ENCODE measurements at places on chromosomes 3 and 15.

GRCh38 chr3:169879845-169880575 lies 10.3 kb upstream of the LRRC31 start:
- no peak for DNase-seq

DNA sequence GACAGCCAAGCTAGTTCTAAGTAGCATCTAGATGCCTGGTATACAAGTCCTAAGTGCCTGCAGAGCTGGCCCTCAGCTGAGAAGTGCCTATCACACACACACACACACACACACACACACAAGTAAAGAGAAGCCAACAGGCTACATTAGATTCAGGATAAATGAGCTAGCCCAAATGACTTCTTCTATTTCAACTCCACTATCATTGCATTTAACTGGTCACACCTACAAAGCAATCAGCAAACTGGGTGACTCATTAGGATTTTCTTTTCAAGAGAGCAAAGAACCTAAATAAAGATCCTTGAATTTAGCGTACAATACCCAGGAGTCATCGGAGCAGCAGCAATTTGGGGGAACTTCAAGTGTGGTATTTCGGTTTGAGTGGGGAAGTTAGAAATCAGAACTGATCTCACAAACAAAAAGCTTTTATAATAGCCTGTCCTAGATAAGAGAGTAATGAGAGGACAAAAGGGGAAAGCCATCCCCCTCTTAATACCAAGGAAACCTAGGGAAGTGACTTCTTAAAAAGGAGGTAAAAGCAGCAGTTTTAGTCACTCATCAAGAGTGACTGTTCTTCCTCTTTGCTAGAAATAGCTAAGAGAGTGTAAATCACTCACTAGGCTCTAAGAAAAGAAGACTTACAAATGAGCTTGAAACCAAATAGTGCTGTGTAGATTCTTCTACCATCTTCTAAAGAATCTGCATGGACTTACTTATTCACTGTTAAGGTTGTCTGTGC lies 112.7 kb downstream of the TNIK start:
- no peak for DNase-seq

- DNase-seq = no peak
These were observed 116.5 kb downstream of the CMSS1 start for GRCh38 chr3:99933971-99934750.

DNA sequence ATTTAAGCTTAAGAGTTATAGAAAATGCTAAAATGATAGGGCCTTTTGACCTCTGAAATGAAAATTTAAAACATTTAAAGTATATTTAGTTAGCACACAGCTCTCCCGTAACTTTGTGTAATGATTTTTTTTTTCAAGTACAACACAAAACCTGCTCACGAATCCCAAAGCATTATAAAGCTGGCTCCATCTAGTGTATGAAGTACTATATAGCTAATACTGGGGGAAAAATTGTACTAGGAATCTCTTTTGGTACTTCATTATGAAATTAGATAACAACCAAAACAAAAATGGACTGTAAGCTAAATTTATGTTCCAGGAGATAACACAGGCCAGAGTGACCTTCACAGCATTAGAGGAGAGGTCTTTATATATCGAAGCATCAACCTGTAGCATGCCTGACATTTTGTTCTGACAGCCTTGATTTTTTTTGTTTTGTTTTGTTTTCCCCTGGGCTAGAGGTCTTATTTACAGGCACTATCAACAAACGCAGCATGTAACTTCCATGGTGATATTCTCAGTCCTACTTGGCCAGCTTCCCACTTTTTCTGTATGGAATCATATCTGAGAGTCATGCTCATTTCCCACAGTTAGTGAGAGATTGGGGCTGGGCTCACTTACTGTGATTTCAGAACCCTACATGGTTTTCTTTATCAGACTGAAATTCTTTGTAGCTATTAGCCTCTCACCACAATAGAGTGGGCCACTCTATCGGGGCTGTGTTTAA lies 116.3 kb downstream of the MITF start:
- no peak for DNase-seq

DNA sequence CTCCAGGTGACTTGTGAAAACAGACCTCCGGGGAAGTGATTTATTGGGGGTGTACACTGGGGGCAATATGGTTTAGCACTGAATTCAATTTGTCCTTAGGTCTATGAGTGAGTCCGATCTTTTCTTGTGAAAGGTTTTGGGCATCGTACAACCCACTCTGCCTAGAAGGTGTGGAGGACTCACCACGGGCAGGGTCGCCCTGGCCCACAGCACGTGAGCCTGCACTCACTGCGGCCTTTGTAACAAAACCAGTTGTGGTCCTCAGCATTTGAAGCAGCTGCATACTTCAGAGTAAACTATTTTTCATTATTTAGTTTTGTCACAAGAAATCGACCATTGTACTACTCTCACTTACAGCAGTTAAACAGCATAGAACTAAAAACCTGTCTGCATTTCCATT lies 72.6 kb upstream of the BLM start:
- no peak for DNase-seq

GRCh38 chr3:106086636-106087035 lies 217.8 kb upstream of the CBLB start:
- DNase-seq = no peak

GRCh38 chr15:101060576-101061551 lies 141.7 kb downstream of the LRRK1 start:
- DNase-seq = no peak

- DNase-seq = no peak
These were observed 12.7 kb downstream of the SPSB4 start for GRCh38 chr3:141063831-141064230.

- no peak for DNase-seq
These were observed 25.3 kb downstream of the MRAS start for GRCh38 chr3:138373736-138374094.

DNA sequence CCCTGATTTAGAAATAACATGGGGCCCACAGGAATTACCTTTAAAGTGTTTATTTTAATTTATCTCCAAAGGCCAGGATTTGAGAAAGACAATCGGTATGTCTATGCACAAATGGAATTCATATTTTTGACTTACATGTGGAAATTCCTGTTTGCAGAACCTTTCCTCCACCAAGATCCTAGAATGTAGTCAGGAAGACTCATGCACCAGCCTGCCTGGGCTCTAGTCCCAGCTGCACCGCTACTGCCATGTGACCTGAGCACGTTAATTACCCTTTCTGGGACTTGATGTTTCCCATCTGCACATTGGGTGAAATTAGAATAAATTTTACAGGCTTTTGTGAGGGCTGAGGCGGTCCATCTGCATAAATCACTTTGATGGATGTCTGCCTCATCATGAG lies 194.2 kb downstream of the ATP10A start:
- no peak for DNase-seq

- no peak for DNase-seq
These were observed 9.4 kb upstream of the MGLL start for GRCh38 chr3:127831723-127832172.

GRCh38 chr3:124363476-124363875 lies 366.8 kb upstream of the UMPS start:
- DNase-seq = no peak

Data from stimulated activated CD4-positive, alpha-beta T cell treated with anti-CD3 and anti-CD28 coated beads, Interleukin-12 subunit alpha, Interleukin-12 subunit beta, amount 100 ng/mL, for 24 hours (primary cell).